ENCODE measurements at places on chromosomes 4 and X.
A peak's percentile ranks its signal among the peaks of the same experiment; 100 is the strongest.

GRCh38 chr4:176988226-176988625 lies 195.5 kb upstream of the VEGFC start:
- peak; percentile 93 for DNase-seq

- peak; percentile 80 for DNase-seq
Measured at GRCh38 chr4:67727124-67727850, 26.3 kb upstream of the UBA6 start.

DNA sequence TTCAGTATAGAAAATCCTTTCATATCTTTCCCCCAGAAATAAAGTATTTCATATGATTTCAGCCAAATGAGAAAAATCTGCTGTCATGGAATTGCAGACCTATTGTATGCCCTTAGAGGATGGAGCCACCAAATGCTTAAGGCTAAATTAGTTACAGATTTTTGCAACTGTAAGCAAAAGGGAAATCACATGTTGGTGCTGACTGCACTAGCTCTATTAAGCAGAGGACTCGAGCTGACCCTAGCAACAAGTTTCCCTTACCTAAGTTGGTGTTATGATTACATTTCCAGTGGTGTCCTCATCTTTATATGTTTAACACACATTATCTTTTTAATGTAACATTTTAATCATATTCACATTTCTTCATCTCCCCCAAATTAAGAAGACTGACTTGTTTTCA lies 58.3 kb upstream of the DOCK11 start:
- no peak for DNase-seq

DNA sequence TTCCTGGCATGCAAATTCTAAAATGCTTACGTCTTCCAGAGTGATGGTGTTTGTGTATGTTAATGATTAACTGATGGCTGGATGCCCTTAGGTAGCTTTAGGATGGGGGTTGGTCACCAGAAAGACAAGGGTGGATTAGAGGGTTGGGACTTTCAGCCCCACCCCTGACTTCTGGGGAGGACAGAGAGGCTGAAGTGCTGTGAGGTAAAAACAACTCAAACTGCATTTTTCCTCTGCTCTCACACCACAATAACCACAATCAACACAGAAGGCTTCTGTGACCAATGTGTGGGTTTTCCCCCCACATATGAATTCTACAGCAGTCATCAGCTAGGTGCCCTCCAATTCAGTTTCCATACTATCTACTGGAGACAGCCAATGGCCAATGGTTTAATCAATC lies 18.7 kb upstream of the DDIT4L start:
- DNase-seq: no peak

DNA sequence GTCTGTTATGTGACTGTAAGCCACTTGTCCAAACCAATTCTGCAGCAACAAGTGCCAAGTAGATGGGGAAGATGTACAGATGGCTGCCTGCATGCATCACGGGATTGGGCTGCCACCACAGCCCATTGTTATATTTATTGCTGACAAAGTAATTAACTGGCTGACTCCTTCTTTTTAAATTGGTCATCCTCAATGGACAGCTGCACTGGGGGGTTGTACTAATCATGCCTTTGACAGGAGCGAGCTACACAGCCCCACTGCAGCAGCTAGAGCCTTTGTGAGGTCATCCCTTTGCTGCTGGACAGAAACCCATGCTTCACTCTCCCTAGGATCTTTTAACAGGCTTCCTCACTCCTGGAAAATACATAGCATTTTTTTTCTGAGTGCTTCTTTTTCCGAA lies 146.7 kb upstream of the CXXC4 start:
- DNase-seq: no peak

DNA sequence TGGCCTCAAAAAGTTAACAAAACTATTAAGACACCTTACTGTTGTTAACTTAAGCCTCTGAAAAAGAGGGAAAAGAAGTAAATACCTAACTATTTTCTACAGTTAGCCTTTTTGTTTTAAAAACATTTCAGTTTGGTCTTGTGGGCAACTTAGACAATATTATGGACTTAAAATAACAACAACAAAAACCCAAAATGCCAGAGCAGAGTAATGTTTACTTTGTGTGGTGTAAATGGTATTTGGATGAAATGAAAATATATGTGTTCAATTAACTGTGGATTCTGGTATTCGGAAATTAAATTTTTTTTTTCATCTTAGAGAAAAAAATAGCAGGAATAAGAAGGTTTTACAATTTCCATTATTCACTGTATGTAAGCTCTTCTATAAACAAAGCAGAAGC lies 79.6 kb upstream of the NPNT start:
- no peak for DNase-seq

DNA sequence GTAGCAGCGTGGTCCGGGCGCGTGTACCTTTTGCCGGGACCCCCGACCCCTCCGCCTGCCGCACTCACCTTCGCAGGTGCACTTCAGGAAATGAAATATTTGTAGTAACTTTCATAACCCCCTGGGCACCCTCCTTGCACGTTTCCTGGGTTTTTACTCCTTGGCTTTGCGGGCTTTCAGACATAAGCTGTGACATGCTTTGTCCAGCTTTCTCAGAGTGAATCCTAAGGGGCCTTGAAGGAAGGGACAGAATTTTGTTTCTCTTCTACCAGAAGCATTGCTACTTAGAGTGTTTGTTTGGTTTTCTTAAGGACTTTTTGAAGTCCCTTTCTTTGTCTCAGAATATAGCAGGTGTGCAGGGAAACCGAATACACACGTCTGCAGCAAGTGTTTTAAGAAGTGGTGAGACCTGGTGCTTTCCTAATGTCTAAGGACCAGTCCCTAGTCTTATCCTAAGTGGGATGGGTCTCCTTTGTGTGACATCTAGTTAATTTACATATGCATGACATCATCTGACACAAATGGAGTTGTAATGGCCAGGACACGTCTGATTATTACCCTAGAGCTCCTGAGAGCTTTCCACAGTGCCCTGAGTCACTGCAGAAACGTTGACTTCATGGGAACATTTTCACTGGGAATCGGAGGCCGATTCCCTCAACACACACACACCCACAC lies 1.3 kb downstream of the FAM149A start:
- DNase-seq: peak; percentile 4

DNA sequence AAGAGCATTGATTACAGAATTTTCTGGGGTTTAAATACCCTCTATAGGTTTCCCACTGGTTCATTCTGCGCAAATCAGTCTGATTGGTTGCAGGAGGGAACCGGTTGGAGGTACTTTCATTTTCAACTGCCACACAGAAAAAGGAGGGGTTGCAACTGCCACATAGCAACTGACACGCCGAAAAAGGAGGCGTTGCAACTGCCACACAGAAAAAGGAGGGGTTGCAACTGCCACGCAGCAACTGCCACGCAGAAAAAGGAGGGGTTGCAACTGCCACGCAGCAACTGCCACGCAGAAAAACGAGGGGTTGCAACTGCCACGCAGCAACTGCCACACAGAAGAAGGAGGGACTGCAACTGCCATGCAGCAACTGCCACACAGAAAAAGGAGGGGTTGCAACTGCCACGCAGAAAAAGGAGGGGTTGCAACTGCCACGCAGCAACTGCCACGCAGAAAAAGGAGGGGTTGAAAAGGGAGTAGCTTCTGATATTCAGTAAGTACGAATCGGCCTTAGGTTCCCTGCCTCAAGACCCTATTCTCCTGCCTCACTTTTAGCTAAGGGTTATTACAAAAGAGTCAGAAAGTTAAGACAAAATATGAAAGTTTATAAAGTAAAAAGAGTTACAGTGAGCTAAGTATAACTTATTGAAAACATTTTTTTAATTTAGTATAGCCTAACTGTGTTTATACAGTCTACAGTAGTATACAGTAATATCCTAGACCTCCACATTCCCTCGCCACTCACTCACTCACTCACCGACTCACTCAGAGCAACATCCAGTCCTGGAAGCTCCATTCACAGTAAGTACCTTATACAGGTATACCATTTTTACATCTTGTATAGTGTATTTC lies 431.8 kb downstream of the KCTD8 start:
- DNase-seq: no peak

DNA sequence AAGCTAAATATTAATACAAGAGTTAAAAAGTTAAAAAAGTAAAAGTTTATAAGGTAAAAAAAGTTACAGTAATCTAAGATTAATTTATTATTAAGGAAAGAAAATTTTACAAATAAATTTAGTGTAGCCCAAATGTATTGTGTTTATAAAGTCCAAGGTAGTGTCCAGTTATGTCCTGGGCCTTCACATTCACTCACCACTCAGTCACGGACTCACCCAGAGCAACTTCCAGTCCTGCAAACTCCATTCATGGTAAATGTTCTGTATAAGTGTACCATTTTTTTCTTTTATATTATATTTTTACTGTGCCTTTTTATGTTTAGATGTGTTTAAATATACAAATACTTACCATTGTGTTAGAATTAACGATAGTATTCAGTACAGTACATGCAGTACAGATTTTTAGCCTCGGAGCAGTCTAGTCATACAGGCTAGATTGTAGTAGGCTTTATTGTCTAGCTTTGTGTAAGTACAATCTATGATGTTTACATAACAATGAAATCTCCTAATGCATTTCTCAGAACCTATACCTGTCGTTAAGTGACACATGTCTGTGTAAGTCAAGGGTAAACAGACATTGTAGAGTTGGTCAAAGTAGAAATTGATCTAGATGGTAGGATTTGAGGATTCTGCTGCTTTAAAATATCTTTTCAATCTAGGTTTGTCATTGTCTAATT lies 197.7 kb downstream of the GC start:
- no peak for DNase-seq

- DNase-seq: no peak
Measured at GRCh38 chr4:36651253-36651652, 369.8 kb downstream of the DTHD1 start.

DNA sequence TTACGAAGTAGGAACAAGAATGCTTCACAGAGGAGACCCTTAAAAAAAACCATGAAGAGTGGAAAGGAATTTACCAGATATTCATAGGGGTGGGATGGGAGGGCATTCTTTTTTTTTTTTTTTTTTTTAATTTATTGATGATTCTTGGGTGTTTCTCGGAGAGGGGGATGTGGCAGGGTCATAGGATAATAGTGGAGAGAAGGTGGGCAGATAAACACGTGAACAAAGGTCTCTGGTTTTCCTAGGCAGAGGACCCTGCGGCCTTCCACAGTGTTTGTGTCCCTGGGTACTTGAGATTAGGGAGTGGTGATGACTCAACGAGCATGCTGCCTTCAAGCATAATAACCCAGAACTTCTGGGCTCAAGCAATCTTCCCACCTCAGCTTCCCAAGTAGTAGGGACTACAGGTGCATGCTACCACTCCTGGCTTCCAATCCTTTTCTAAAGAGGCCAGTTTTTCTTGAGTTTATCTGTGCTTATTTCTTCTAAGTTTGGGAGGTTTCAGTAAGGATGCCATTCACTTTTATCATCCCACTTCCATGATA lies 65.9 kb upstream of the OGT start:
- DNase-seq: no peak

DNA sequence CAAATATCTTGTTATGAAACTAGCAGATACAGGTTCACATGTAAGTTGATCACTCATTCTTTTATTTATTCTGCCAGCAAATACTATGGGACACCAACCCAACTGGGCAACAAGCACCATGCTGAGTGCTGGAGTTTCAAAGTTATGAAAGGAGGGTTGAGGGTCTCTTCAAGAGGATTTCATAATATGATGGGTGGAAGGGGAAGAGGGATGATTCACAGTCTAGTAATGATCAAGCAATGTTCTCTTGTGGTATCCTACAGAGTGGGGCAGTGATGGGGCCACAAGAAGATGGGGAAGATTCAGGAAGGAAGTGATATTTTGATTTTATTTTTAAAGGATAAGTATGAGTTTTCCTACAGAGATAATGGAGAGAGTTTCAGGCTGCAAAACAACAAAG lies 46.2 kb upstream of the TXK start:
- DNase-seq: peak; percentile 11

GRCh38 chr4:9925750-9926439 lies 95.4 kb downstream of the SLC2A9 start:
- DNase-seq: no peak

DNA sequence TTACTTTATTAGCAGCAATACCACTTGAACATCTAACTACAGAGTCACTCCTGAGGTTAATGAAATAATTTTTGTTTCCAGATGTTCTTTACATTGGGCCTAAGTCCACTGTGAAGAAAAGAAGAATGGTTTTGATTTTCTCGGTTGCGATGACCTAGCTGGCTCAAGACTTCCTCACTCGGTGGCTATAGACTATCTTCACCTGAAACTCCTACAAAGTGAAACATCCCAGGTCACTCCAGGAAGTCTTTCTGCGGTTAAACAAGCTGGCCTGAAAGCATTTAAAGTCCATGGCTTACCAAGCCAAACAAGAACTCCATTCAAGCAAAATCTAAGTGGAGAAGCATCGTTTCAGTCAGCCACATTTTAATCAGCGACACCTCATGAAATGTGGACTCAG lies 13.7 kb upstream of the SORBS2 start:
- no peak for DNase-seq

GRCh38 chr4:176608346-176608745 lies 184.4 kb downstream of the VEGFC start:
- DNase-seq: no peak

DNA sequence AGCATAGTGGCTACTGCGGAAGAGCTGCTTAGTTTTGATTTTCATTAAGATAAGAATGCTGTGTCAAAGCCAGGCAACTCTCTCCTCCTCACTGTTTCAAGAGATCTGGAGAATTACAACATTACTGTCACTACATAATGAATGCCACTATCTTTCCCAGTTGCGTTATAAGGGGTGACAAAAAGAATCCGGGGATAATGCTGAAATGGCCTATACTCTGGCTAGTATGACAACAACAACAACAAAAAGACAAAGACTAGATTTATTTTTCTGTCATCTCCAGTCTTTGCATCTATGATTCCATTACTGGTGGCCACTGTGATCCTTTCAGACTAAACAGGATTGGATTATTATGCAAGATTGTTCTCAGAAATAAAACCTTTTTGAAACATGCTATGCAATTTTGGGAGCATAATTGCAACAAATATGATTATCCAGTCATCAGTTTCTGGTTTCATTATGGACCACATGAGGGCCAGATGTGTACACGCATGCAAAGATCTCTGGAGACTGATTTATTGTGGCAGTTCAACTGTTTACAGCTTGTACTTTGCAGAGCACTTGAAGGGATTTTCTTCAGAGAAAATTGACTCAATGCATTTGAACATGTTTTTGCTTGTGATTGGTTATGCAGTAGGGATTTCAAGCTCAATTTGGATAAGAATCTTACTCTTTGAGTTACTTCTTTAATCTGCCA lies 31.1 kb upstream of the SPANXB1 start:
- DNase-seq: no peak

- DNase-seq: no peak
Measured at GRCh38 chr4:98967786-98968329, 27.7 kb upstream of the METAP1 start.

Data from fibroblast of pulmonary artery (primary cell).